AG04450 (cell line): ENCODE measurements at places on chromosomes 11 and 22.

DNA sequence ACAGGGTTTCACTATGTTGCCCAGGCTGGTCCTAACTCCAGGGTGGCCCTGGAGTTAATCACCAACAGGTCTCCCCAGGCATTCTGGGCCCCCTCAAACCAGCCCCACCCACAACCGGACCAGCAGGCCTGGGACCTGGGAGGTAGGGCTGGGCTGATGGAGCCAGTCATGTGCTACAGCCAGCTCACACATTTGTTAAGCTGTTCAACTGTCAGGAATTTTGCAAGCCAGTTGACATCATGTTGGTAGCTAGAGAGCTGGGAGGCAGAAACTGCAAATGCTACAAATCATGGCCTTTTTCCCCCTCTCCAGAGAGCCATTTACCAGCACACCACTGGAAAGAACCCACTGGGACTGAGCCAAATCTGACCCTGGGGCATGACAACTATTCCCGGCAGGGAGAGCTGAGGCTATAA is 6.8 kb downstream of the ARHGAP1 start:
- DNase-seq, result no peak

DNA sequence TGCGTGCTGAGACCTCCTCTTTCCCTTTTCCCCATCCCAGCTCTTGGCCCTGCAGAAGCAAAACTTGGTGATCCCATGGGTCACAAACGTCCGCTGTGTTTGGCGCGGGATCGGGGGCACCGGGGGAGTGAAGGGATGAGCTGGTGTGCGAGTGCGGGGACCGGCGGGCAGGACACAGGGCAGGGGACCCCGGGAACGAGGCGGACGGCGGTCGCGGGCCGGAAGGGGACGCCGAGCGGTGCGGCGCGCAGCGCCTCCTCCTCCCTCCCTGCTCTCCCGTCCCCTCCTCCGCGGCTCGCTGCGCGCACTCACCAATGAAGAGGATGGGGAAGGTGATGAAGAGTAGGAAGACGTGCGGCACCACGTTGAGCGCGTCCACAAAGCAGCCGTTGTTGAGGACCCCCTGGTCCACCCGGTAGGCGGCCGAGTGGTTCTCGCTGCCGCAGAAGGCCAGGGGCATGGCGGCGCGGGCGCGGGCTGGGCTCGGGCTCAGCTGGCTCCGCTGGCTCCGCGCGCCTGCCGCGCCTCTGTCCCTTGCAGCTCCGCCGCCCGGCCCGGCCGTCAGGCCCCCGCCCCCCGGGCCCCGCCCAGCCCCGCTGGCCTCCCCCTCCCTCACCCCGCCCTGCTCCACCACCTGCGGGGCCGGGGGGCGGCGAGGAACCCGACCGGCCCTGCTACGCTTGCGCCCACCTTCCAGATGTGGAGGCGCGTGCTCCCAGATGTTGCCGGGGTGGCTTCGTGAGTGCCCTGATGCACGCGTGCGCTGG is at the start of gene ABCC8:
Gene ABCC8, minus strand, starts transcription at position 529 of the 767 bp plus-strand sequence. Its CDS starts 69 bp downstream, at position 460.
- no peak for DNase-seq

DNA sequence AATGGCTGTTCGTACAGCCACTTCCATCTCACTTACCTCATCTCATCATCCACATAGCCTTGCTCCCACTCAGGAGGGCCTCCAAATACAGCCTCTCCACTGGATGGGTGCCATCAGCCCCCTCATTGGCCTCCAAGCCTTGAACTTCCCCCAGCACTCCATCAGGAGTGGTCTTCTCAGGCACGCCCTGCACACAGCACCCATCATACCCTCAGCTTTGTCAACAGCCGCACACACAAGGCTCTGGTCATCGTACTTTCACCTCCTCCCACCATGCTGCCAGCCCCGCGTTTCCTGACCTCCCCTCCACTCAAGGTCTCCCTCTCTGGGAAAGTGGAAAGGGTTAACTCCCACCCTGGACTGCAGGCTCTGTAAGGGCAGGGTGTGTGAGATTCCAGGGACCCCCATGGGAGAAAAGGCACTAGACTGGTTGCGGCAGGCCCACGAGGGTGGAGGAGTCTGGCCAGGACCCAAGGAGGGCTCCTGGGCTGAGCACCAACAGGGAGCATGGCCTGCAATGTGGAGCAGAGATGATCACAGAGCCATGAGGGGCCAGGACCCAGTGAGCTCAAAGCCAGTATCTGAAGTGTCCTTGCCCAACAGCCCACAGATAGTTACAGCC is 21.0 kb upstream of the SCARF2 start:
- no peak for DNase-seq

DNA sequence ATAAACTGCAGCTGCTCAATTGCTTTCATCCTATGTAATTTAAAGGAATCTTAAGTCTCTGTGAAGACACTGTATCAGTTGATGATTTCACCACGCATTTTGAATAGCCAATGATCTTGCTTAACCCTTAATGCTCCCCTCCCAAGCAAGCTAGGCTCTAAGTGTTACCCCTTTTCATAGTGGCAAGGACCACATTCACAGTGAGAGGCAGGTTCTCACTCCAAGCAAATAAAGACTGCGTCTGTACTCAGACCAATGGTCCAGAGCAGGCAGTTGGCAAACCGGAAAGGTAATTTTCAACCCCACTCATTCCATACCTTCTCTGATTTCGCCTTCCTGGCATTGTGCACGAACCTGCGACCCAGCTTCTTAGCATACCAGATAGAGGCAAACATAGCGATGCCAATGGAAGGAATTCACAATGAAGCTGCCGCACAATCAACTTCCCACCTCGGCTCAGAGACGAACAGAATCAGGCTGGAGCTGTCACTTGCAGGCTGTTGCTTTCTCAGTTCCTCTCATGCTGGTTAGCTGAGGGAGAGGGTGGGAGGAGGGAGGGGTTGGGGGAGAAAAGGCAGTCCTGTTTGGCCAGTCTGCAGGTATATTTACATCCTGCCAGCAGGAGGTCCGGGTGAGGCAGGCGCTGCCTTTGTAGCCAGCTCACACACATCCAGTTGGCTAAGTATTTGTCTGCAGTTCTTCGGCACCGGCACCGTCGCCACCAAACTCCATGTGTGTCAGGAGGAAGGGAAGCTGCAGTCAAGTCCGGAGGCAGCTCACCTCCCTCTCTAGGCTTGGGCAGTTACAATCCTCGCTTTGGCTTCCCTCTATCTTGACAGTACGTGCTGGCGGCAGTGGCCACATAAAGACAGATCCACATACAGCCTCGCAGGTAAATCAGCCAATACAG is 1151.2 kb upstream of the CCDC90B start:
- DNase-seq, result no peak

- no peak for DNase-seq
Observed at GRCh38 chr11:121610706-121611105, 157.9 kb upstream of the SORL1-AS1 start.

GRCh38 chr11:61545341-61545740 is 35.5 kb downstream of the SYT7 start:
- DNase-seq, result no peak

GRCh38 chr11:88208745-88209144 is 33.5 kb upstream of the RAB38 start:
- DNase-seq, result no peak

- no peak for DNase-seq
Observed at GRCh38 chr22:19841641-19842392, 12.9 kb downstream of the GNB1L start.

DNA sequence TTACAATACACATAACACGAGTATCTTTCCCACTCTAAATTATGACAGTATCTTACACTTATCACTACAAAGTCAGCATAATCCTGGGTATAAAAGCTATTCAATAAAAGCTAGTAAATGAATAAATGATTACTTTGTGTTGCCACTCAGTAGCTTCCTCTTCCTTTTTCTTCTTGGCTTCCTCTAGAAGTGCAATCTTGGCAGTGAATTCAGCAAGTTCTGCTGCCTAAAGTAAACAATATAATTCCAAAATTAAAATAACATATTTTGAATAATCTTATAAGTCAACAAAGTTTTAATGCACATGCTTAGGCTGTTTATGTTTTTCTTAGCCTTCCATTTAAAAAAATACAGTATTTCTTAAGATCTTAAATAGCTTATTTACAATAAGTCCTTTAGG is 60.4 kb downstream of the RDX start:
- DNase-seq, result no peak

GRCh38 chr11:63099555-63099954 is 44.5 kb downstream of the SLC22A24 start:
- no peak for DNase-seq

GRCh38 chr11:119608201-119608600 is 120.8 kb downstream of the NECTIN1 start:
- no peak for DNase-seq

DNA sequence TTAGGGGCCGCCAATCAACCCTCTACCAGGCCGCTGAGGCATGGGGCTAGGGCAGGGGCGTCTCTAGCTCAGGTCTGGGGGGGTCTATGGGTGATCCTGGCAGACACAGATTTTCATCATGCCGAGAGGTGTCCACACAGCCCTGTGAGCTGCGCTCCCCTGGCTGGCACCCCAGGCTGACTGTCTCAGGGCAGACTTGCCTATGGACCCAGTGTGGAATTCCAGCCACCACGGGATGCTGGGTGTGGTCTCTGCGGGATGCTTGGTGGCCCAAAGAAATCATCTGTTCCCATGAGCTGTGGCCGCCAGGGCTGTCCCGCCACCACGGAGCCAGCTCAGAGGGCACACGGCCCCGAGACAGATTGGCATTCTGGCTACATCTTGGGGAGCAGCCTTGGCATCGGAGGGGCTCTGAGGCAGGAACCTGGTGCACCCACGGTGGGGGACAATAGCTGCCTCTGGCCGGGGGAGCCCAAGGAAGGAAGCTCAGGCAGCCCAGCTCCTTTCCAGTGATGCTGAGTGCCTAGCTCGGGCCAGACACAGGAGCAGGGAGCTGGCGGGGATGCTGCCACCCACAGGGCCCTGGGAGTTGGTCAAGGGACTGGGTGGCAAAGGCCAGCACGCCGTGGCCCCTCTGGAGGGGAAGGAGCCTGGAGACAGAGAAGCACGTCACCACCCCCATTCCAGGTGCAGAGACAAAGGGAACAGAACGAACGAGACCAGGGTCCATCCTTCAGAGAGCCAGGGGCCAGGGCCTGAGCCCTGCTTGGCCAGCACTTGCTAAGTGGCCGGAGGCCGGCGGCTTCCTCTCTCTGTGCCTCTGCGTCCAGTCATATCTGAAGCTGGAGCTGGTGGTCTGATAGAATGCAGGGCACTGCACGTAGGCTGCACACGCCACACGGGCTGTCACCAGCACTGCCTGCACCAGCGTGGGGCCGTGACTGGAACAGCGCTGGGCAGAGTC is 64.4 kb upstream of the FGF3 start:
- no peak for DNase-seq

DNA sequence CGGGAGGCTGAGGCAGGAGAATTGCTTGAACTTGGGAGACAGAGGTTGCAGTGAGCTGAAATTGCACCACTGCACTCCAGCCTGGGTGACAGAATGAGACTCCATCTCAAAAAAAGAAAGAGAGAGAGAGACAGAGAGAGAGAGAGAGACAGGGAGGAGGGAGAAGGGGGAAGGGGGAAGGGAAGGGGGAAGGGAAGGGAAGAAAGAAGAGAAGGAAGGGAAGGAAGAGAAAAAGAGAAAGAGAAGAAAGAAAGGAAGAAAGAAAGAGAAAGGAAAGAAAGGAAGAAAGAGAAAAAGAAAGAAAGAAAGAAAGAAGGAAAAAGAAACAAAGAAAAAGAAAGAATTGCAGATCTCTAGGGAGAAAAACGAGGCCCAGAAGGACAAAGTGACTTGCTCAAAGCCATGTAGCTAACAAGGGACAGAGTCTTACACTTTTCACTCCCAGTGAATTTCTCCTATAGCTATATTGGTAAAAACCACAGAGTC is 73.8 kb upstream of the BIRC3 start:
- no peak for DNase-seq

GRCh38 chr11:19803506-19803998 is 90.9 kb downstream of the NAV2 start:
- no peak for DNase-seq

DNA sequence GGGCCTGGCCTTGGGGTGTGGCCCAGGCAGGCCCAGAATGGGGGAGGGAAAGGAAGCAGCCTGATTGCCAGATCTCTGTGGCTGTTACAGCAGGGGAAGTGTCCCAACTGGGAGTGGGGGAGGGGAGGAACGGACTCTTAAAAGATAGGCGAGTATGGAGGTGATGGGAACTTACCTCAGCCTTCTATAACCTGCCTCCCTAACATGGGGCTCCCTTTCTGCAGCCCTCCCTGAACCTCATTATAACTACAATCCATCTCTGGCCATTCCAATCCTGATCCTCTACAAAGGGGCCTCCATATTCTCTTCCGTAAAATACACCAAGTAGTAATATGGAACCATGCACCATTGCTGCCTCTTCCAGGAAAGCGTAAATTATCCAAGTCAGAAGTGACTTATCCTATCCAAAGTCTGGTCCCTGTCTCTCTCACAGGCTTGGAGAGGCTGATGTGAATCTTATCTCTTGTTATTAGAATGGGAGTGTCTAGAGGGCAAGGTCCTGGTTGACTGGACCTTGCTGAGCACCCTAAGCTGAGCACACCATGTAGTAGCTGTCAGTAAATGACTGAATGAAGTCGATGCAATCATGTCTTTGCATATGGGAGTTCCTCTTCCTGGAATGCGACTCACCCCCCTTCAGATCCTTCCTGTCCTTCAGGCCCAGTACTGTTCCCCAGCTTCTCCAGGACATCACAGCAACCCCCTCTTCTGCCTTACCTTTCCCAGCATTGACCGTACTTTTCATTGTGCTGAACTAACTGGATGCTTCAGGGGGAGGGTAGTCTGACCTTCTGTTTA is 5.9 kb downstream of the RHOG start:
- DNase-seq, result no peak

DNA sequence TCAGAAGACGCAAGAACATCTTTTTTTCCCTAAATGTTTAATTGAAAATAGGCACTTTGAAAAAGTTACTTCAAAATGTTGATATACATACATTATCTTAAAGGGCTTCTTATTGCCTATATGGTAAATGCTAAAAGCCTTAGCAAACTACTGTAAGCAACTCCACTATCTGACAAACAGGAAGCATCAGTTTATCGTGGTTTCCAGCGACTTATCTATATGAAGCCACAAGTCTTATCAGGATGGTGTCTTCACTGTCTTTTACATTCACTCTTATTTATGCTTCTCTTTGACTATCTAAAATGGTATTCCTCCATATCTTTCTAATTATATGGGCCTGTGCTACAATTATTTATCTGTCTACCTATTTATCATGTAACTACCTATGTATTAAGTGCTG is 2091.9 kb downstream of the LRRC4C start:
- no peak for DNase-seq

- no peak for DNase-seq
Observed at GRCh38 chr11:64298966-64299846, 952 bp upstream of the CATSPERZ start.

GRCh38 chr11:76263166-76263565 is 56.9 kb upstream of the WNT11 start:
- DNase-seq, result no peak
